A549 treated with AZD2906 at 1 μM for 4 hours (cell line): ENCODE measurements at places on chromosomes 13 and 19. TPM values are rescaled to one million over a fixed set of nuclear protein-coding genes. Genes with fewer than 3 reads are reported as not detected.

C19orf38 gene
- total RNA-seq: 0.10 to 0.13 TPM in 2 of 5 replicates, not detected in the others

ZNF615 gene
- total RNA-seq: 3.1 to 4.8 TPM (median 4.0 TPM) in 5 replicates

LPAR6 gene
- total RNA-seq: 0.40 to 0.98 TPM (median 0.79 TPM) in 5 replicates

RASIP1 gene
- 0.42 to 0.98 TPM (median 0.45 TPM) in 5 replicates for total RNA-seq

APLP1 gene
- total RNA-seq: 70.1 to 97.9 TPM (median 93.9 TPM) in 5 replicates

GIPR gene
- 2.0 to 3.3 TPM (median 2.9 TPM) in 5 replicates for total RNA-seq

TUBB4A gene
- 6.7 to 7.3 TPM (median 7.0 TPM) in 5 replicates for total RNA-seq

KIR2DL3 gene
- total RNA-seq: not detected in 5 replicates

PCDH20 gene
- total RNA-seq: not detected in 5 replicates

KIR3DL1 gene
- total RNA-seq: not detected in 5 replicates

SIX5 gene
- 16.8 to 31.3 TPM (median 28.9 TPM) in 5 replicates for total RNA-seq

FOSB gene
- total RNA-seq: 8.7 to 13.2 TPM (median 10.6 TPM) in 5 replicates

ADGRE2 gene
- total RNA-seq: 0.51 to 1.1 TPM (median 0.66 TPM) in 5 replicates
